ENCODE measurements at places on chromosomes 1 and 21.

GRCh38 chr1:199242147-199242546, 603.3 kb downstream of the PTPRC start:
- DNase-seq = no peak

DNA sequence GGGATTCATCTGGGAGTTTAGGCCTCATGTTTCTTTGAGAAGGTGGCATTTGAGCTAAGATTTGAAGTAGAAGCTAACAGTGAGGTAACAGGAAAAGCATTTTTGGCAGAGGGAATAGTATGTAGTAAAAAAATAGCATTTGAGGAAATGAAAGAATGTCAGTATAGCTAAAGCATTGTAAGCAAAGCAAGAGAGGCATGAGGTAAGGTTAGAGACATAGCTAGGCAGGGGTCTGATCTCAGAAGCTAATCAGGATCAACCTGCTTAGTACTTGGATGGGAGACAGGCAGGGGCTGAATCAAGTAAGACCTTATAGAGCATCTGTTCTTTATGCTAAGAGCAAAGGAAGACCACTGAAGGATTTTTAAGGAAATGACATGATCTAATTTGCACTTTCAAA, 4.0 kb downstream of the POLR3C start:
- DNase-seq = no peak

DNA sequence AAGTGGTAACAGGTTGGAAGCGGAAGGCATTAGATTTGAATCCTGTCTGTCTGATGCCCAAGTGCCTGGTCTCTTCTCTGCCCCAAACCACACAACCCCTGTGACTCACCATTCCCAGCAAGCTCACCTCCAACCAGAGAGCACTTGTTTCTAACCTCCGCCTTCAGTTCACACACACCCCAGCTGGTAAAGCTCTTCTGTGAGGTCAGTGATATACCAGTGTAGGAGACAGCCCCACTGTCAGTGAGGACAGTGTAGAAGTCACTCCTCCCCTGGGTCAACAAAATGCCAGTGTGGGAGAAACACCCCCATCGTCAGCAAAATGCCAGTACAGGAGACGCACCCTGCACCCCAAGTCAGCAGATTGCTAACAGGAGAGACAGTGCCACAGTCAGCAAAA, 2.6 kb downstream of the RIMS3 start:
- DNase-seq = no peak

- DNase-seq = no peak
Measured at GRCh38 chr1:97210307-97210706, 488.7 kb downstream of the PTBP2 start.

- DNase-seq = no peak
Measured at GRCh38 chr1:156121457-156121856, 6.9 kb downstream of the LMNA start.

- no peak for DNase-seq
Measured at GRCh38 chr1:28115267-28115666, 26.9 kb upstream of the EYA3 start.

GRCh38 chr1:109543283-109543987, 3.8 kb downstream of the GPR61 start:
- no peak for DNase-seq

DNA sequence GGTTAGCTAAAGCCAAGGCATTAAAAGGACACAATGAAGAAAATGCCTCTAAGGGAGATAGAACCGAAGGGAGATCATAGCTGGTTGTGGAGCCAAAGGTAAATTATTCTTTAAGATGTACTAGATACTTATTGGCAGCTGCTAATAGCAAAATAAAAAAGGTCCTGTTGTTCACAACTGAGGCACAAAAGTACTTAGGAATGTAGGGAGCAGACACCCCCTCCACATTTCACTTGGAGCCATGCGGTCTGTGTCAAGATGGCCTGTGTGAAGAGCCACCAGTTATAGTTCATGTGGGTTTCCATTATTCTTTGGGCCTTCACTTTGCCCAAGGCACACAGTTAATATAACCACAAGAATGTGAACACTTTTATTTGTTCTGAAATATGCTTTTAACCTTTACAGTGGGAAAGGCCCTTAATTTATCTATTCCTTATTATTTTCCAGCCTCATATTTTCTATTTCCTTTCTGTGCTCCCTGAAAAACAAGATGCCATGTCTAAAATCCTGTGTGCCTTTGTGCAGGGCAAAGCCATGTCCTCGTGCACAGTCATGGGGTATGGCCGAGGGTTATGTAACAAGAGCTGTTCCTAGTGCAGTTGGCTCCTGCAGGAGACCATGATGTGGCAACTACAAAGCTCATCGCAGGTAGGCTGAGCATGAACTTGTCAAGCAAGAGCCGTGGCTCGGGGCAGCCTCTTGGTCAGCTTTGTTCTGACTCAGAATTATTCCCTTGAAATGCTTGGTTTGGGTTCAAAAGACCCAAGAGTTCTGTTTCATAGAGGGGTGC, 16.2 kb upstream of the WDR26 start:
- DNase-seq = no peak

GRCh38 chr1:61004262-61005003, 77.9 kb upstream of the NFIA start:
- DNase-seq = no peak

DNA sequence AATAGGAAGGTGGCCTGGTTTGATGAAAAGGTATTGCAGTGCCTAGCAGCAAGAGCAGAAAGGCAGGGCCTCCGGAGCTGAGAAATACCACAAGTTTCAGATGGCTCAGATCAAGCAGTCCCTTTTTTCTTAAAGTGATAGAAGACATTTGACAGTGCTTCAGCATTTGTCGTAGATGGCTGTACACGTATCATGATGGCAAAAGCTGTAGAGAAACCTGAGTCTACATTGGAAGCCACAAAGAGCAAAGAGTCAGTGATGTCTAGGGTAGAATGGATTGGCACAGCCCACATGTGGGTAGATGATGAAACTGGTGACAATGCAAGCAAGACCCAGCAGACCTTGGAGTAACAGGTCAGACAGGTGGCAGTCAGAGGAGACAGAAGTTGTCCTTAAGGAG, 101.3 kb upstream of the ARTN start:
- DNase-seq = no peak

DNA sequence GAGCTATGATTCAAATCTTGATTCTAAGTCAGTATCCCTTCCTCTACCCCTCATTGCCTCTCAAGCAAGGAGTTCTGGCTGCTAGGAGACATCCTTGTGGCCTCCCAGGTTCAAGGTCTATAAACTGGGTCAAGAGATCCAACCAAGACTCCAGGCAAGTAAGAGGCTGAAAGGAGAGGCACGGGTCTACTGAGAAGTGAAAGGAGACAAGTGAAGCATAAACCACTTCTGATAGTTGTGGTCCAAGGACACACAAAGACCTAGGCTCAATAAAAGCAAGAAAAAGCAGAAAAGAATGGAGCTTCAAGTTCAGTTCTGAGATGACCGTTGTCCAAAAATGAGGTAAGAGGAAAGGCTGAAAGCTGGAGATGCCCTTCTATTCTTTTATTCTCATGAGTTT, 17.8 kb upstream of the PPP2R5A start:
- no peak for DNase-seq

- DNase-seq = no peak
Measured at GRCh38 chr1:34642679-34643078, 112.2 kb upstream of the GJB5 start.

- DNase-seq = no peak
Measured at GRCh38 chr1:180282401-180283044, 52.5 kb downstream of the LHX4 start.

DNA sequence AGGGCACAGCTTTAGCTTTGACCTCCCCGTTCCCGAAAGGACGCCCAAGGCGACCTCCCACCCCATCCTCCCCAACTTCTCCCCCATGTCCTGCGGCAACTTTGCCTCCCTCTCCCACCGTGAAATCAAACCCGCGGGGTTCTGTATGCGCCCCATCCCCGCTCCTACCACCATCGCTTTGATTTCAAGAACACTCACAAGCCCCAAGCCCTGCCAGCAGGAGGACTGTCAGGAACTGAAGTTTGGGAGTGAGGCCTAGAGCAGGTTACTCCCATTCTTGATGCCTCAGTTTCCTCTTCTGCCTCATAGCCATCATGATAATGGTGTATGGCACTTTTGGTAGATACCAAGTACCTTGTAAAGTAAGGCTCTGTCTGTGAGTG, 2.3 kb downstream of the PTPRU start:
- no peak for DNase-seq

GRCh38 chr1:39538531-39539251, 37.9 kb downstream of the PABPC4 start:
- no peak for DNase-seq

GRCh38 chr21:41831453-41831831, 47.7 kb downstream of the PRDM15 start:
- no peak for DNase-seq

DNA sequence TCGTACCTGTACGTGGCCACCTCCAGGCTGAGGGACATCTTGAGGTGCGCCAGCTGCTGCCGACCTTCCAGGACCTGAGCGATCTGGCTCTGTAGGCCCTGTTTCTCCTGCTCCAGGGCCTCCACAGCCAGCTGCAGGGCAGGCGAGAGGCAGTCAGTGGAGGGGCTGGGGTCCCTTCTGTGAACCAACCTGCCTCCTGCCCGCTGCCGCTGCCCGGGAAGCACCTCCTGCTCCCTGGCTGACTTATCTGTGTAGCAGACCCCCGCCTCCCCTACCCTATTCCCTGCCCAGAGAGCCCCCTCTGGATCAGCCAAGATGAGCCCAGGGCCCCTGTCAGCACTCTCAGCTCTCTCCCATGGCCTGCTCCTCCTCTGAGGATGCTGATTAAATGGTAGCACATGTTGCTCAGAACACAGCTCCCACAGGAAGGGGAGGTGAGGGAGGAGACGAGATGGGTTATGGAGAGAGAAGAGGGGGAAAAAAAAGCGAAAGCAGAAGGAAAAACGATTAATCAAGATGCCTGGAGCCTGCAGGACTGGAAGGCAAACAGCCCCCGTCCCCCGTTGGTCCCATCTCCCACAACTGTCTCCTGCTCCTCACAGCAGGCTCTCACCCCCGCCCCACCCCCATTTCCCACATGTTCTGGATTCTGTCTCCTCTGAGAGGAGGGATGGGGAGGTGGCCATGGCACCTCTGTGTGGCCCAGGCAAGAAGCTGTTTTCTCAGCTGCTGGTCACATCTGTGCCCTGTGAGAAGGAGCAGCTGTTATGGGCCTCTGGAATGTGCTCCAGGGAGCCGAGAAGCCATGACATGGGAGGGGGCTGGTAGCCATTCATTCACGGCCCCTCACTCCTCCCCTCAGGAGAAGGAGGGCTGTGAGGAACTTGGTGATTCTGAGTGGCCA, 1.7 kb downstream of the NES start:
- DNase-seq = no peak

DNA sequence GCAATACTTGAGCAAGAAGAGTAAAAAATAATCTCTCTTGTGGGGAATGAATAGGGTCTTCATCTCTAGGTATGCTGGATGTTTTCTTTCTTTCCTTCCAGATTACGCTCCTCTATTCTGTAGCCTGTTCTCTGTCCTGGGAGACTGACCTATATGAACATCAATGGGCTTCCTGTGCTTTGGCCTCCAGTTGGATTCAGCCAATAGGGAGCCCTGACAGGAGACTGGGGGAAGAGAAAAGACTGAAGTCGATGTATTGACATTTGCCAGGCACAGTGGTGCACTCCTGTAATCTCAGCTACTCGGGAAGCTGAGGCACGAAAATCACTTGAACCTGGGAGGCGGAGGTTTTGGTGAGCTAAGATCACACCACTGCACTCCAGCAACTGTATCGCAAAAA, 17.6 kb downstream of the SEMA6C start:
- peak; percentile 10 for DNase-seq

DNA sequence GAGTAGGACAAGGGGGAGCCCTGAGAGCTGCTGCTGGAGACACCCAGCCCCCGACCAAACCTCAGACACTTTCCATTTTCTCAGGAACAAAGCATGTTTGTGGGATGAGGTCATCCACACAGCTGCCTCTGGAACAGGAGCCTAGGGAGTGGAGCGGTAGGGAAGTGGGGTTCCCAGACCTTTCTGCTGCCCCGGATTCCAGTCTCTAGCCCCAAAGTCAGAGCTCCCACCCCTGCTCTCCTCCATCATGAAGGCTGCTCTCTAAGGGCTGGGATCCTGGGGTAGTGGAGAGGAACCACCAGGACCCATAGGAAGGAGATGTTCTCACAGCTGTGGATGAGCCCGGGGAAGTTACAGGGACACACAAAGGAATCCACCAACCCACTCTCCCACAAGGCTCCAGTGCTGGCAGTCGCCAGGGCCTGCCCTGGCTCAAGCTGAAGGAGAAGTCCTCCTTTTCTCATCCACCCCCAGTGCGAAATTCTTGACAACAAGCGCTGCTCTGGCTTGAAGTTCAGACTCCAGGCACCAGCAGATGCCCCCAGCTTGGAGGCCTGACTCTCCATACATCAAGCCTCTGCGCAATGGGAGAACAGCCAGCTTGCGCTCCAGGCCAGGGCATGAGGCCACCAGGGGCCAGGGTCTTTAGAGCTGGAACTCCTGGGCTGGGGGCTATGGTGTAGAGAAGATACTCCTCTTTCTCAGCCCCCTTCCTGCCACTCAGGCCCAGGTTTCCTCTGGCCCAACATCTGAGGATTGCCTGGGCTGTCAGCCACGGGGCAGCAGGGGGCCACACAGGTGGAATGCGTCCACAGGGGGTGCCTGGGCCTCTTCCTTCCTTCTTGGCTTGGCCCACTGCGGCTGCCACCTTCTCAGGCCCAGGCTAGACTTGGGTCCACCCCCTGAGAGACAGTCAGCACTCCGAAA, 4.5 kb downstream of the FHL3 start:
- DNase-seq = peak; percentile 35

DNA sequence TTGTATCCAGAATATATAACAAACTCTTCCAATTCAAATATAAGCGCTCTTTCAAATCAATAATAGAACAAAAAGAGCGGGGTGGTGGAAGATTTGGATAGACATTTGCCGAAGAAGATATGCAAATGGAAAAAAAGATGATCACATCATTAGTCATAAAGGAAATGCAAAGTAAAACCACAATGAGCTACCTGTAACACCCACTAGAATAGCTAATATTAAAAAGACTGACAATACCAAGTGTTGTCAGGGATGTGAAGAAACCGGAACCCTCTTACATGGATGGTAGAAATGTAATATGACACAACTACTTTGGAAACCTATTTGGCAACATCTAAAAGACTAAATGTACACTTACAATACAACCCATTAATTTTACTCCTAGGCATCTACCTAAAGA, 5.7 kb upstream of the TRAF5 start:
- DNase-seq = no peak

GRCh38 chr1:2212532-2213491, 15.3 kb upstream of the SKI start:
- peak; percentile 90 for DNase-seq

GRCh38 chr1:44620072-44620471, 54.2 kb downstream of the TMEM53 start:
- DNase-seq = no peak

DNA sequence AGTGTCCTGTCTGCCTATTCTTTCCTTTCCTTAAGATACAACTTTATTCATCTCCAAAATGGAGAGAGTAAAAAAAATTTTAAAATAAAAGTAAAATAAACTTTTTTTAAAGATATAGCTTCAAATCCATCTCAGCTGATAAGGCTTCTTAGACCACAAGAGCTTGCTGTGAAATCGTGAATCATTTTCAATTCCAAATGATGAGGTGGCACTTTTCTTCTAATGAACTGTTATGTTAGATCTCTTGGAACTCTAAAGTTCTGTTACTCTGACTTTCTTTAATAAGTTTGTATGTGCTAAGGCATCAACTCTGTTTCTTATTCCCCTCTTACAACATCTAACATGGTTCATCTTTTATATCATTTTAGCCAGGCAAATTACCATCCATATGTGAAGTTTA, 4.5 kb downstream of the SH3GLB1 start:
- no peak for DNase-seq

GRCh38 chr1:19564366-19564765, 79.0 kb upstream of the CAPZB start:
- no peak for DNase-seq

Measured in HuH-7.5 (cell line).